ENCODE measurements at places on chromosomes 11 and 22.

DNA sequence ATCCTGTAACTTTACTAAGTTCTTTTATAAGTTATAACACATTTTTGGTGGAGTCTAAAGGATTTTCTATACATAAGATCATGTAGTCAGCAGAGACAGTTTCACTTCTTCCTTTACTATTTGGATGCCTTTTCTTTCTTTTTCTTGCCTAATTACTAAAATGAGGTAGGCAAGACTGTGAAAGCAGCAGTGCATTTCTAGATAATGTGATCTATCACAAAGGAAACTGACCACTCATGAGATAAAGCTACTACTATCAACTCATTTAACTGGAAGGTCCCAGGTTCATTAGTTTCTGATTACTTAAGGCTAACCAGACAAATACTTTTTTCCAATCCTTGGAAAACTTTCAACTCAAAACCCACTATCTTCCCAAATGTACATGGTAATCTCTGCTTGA, 196.2 kb upstream of the E2F8 start:
- no peak for DNase-seq

DNA sequence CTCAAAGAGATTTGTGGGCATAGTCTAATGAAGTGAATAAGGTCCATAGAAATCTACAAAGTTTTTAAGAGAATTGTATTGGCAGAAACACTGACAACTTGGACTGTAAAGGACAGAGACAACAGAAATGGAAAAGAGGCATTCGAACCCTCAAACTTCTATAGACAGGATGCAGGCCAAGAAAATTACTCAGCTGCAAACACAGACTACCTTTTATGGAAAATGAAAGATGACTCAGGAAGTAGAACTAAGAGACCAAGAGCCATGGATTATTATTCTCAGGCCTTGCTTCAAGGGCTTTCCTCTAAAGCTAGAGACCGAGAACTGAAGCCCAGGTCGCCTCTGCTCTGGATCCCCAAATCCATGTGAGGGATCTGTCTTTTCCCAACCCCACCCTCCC, 3.8 kb upstream of the PELI3 start:
- DNase-seq: no peak

GRCh38 chr11:88115828-88116755, 59.2 kb downstream of the RAB38 start:
- DNase-seq: no peak

- no peak for DNase-seq
Measured at GRCh38 chr11:35529971-35530495, 4.6 kb upstream of the PAMR1 start.

GRCh38 chr11:28384418-28384817, 276.2 kb downstream of the METTL15 start:
- no peak for DNase-seq

- no peak for DNase-seq
Measured at GRCh38 chr11:18615628-18616392, 16.2 kb downstream of the MISFA start.

- no peak for DNase-seq
Measured at GRCh38 chr11:12455938-12456337, 78.6 kb downstream of the PARVA start.

DNA sequence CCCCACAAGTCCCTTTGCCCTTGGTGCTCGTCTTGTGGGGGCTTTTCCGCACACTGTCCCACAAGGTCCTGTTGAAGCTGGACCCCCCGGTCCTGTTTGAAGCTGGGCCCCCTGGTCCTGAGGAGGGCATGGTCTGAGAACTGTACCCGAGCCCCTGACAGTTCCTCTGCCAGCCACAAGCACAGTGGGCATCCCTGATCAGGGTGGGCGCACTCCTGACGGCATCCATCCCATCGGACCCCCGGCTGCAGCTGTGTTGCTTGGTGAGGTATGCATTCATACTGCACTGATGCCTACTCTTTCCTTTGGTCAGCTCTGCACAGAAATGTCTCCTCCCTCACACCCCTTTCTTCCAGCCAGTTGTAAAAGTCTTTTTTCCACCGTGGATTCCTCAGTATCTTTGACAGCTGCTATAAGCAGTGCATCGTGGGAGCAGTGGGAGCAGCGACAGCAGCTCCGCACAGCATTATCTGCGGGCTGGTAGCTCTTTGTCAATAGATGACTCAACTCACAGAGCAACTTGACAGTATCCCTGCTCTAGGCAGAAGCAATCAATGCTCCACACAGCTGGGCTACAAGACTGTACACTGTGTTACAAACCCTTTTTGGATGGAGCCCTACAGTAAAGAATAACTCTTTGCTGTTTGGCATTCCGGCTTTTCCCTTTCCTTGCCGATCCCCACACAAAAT, 1030.8 kb upstream of the CCDC90B start:
- DNase-seq: no peak

DNA sequence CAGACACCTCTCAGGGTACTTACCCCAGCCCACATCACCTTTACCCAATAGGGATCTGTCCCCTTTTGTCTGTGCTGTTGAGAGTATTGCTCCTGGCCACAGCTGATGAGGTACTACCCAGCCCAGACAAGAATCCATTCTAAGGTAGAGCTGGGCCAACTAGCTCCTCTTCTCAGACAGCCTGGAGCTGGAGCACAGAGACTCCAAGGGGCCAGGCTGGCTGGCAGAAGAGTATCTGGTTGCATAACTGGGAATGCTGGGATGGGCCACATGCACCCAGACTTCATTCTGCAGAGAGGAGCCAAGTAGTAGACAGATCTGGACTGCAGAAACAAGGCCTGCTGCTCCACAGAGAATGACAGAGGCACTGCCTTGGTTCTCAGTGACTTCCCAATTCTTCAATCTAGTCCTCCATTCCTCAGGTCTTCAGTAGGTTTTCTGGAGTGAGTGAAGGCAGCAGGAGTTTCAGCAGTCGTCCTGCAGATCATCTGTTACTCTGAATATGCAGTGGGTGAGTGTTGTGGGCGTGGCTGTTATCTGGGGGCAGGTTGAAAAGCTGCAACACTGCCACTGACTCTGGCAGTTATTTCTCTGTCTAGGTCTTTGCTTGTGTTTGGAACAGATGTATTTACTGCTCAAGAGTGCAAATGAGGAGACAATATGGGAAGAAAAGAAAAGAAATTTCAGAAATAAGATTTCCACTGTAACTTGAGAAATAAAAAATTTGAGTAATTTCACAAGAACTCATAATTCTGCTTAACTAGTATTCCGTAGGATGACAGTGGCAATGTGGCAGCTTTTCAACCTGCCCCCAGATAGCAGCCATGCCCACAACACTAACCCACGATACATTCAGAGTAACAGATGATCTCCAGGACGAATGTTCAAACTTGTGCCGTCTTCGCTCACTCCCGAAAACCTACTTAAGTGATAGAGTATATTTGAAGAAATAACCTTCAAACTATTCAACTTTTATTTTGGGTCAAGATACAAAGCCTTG, 34.9 kb downstream of the MAPK1 start:
- no peak for DNase-seq

- no peak for DNase-seq
Measured at GRCh38 chr11:29484548-29484947, 532.3 kb downstream of the KCNA4 start.

DNA sequence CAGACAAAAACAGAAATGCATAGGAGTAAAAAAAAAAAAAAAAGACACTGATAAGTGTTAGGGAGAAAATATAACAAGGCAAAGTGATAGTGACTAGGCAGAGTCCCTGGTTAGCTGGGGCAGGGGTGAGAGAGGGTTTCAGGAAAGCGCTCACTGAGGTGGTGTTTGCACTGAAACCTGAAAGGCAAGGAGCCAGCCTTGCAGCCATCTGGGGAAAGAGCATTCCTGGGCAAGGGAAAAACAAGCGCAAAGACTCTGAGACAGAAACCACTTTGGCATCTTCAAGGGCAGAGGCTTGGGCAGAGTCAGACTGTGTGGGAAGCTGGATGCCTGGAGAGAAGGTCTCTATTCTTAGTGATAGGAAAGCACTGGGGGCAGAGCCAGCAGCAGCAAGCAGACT, 14.5 kb downstream of the CLMP start:
- DNase-seq: no peak

- DNase-seq: no peak
Measured at GRCh38 chr11:107951155-107951554, 22.9 kb downstream of the RAB39A start.

Data from stimulated activated CD8-positive, alpha-beta memory T cell treated with anti-CD3 and anti-CD28 coated beads, Interleukin-12 subunit alpha, Interleukin-12 subunit beta, amount 100 ng/mL, for 1 hour (primary cell).